AG08395 (cell line): ENCODE measurements at places on chromosomes 6 and 20.

GRCh38 chr6:154908723-154909122 is 86.4 kb upstream of the TIAM2 start:
- DNase-seq = no peak

- peak; percentile 93 for DNase-seq
Measured at GRCh38 chr6:27893836-27894807, 18.1 kb downstream of the OR2B2 start.

DNA sequence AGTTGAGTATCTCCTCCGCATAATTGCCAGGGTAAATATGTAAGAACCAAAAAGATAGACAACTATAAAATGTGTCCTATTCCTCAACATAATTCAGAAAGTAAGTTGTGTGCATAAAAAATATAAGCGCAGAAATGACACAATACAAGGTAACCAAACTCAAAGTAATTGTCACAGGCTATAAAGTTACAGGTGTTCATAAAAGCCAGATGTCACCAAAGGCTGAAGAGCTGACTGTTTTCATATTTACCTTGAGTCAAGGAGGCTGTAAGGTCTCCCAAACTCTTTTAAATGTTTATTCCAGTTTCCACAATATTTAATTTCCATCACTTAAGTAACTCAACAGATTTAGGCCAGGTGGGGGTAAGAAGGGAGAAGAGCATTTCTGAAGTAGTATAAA is 192.2 kb upstream of the MARCKS start:
- DNase-seq = no peak

DNA sequence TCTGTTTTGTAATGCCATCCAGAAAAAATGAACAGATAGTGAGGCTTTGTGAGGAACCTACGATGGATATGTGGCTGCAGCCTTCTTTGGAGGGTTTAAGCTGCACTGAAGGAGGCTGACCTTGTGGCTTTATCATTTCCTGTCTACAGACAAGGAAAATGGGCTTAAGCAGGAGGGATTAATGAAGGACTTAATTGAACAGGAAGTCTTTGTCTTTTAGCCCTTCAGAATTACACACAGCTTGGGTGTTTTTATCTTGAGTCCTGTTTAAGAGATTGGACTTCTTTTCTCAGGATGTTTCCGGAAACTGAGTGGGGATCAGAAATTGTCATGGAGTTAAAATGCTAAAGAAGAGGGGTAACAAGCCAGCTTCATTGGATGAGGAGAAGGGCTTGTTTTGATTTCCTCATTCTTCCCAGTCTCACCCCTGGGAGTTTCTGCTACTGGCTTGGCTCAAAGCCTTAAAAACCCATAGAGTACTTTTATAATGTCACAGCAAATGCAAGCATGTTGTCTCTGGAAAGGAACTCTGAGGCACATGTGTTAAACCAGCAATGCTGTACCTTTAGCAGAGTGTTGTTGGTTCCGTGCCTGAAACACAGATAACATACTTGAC is 193.6 kb downstream of the JARID2 start:
- no peak for DNase-seq

DNA sequence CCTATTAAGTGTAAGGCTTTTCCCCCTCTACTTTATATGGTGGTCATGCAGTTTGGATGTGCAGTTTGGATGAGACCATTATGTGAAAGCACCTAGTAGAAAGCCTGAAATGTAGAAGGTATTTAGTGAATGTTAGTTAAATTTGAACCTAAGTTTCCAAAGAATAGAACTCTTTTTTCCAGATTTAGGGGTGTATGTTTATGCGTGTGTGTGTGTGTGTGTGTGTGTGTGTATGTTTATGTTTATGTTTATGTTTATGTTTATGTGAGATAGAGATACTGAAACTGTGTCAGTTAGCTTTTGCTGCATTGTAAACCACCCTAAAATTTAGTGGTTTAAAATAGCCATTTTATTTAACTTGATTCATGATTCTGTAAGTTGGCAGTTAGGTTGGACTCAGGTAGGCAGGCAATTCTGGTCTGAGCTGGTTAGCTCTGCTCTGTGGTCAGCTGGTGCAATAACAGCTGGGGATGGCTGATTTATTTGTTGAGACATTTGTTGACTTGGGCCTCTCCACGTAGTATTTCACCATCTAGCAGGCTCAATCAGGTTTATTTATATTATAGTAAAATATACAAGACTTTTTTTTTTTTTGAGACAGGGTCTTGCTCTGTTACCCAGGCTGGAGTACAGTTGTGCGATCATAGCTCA is 54.0 kb downstream of the STK4 start:
- no peak for DNase-seq
